Right lung (tissue), 10 donors: ENCODE measurements at places on chromosomes 1 and 21. TPM values are rescaled to one million over a fixed set of nuclear protein-coding genes. Genes with fewer than 3 reads are reported as not detected.

DNA sequence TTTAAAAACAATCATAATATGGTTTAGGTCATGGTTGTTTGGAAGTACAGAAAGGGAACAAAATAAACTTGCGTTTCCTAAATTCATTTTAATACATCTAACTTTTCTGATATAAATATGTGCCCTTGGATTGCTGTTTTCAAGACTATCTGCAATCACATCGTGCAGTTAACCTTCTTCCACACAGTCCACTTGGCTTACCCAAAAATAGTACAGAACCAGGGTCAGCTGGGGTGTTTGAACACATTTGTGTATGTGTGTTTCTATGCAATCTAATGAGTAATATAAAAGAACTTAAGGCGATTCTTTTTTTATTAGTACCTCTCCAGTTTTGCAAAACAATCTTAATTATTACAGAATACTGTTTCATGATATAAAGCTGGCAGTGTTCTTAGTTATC lies 19.9 kb downstream of the SAMSN1 start:
- no peak for DNase-seq

- no peak for DNase-seq
These were observed 187.0 kb downstream of the ETS2 start for GRCh38 chr21:38992737-38993136.

DNA sequence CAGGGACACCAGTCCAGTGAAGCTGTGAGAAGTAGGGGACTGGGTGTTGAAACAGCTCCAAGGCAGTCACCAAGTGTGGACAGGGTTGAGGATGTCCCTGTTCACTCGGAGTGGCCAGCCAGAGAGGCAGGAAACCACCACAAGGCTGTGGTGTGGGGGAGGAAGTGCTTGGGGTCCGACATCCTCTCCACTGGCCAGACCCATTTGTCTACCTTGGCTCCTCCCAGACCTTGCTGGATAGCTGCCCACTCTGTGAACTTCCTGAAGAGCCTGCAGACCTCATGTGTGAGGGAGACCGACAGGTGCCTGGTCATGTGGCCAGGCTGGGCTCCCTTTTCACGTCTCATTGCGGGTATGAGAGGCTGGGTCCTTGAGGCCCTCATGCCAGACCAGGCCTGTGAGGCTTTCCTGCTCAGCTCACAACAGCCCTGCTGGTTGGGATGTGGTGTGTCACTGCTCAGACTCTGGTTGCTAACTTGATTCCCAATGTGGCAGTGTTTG lies 21.8 kb downstream of the CYP4B1 start:
- DNase-seq, result no peak

GRCh38 chr21:24895885-24896734 lies 711.2 kb downstream of the MRPL39 start:
- no peak for DNase-seq

- no peak for DNase-seq
These were observed 12.2 kb downstream of the ENO1 start for GRCh38 chr1:8866173-8866791.

DNA sequence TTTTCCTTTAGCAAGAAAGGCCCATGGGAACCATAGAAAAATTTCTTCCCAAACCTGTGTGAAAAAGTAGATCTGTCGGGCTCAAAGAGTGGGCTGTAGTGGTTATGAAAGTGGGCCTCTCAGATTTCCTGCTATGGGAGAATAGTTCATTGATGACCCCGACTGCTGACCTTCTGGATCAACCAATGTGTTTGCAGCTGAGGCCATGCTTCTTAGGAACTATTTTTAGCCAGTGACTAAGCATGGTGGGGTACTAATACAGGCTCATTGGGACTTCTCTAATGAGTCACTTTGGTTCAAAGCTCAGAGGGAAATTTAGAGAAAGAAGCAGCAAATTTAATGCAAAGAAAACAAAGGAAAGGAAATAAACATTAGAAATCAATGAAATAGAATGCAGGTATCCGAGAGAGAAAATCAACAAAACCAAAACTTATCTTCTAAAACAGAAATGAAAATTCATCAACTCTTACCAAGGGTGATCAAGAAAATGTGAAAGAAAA lies 12.6 kb upstream of the PSMA5 start:
- DNase-seq, result no peak

- DNase-seq, result no peak
These were observed 31.8 kb upstream of the PSMG1 start for GRCh38 chr21:39215078-39215477.

GRCh38 chr1:225440380-225441221 lies 12.8 kb upstream of the LBR start:
- DNase-seq, result no peak

DNA sequence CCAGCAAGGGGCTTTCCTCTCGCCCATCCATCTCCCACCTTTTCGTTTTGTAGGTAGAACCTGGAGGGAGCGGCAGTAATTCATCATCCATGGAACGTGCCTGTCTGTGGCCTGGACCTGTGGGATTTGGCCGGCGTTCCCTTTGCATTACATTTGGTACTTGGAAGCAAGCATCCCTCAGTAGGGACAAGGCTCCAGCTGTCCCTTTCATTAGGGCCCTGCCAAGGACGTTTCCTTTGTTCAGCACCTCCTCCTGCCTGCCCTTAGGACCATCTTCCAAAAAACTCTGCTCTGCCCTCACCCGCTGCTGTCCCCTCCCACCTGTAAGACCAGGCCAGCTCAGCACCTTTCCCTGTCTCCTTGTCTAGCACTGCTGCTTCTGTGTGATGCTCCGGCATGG lies 62.1 kb downstream of the RYR2 start:
- no peak for DNase-seq

DNA sequence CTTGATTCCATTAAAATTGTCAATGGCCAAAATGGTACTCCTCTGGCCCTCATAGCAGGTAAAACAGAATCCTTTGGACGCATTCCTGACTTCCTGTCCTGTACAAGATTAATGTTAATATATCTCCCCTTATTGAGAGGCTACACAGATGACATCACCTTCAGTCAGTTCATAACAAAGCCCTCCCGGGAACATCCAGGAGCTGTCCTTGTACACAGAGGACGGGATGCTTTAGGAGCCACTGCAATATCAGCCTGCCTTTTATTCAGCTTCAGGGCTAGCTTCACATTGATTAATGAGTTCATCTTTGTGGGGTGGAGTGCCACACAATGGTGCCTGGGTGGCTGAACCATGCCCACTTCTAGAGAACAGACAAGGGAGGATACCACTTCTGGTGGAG lies 235.1 kb downstream of the NRIP1 start:
- no peak for DNase-seq

- no peak for DNase-seq
These were observed 105.2 kb upstream of the GADD45A start for GRCh38 chr1:67579623-67580394.

- no peak for DNase-seq
These were observed 793.8 kb downstream of the PLA2G4A start for GRCh38 chr1:187622545-187622944.

DNA sequence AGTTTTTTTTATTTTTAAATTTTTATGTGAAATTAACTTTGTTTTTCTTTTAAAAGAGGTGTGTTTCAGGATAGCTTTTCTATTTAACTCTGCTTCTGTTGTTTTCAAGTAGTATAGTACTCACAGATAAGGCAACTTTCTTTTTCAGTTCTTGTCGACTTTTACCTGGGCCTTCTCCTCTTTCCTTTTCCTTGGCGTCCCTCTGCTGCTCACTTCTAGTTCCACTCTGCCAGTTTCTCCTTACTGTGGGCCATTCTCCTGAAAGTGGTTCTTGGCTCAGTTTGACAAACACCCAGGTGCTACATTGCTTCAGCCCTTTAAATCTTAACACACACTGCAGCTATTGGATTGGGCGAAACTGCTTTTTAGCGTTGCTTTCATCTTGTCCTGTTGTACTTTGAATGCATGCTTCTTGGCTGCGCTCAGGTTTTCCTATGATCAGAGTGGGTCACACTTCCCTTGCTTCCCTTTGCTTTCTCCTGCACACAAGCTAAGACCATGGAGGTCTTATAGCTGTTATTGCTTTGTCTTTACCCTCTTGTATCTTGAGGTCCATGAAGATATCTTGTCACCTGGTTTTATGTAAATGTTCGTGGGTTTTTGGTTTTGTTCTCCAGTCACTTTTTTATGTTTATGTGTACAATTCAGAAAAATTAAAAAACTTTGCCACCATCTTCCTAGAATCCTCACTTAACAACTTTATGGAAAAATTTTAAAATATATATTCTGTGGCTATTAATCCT lies 21.6 kb downstream of the GABPA start:
- DNase-seq, result no peak

DNA sequence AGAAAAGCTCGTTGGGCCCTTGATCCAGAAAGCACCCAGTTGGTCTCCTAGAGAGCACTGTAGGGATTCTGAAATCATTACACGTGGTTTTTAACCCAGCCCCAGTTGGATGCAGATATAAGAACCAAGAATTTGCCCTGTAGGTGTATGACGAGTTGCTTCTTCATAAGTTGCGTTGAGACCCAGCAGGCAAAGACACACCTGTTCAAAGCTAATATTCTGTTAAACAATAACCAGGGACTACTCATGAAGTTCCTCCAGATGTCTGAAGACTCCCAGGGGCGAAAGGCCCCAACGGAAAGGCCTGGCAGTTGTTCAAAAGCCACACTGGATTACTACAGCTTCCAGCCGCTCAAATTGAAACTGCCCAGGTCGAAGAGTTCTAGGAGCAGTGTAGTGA lies 88.6 kb upstream of the HNRNPU start:
- DNase-seq, result no peak

NEXN gene
- 38.0 TPM for polyA plus RNA-seq

CTH gene
- 6.8 TPM for polyA plus RNA-seq

NBPF4 gene
- 0.14 TPM for polyA plus RNA-seq

LGR6 gene
- polyA plus RNA-seq, result 1.4 TPM
